ENCODE measurements at places on chromosomes 5 and 9. TPM values are rescaled to one million over a fixed set of nuclear protein-coding genes. Genes with fewer than 3 reads are reported as not detected.

- no peak for DNase-seq
Measured at GRCh38 chr5:598564-598890, 13.6 kb upstream of the CEP72 start.

DNA sequence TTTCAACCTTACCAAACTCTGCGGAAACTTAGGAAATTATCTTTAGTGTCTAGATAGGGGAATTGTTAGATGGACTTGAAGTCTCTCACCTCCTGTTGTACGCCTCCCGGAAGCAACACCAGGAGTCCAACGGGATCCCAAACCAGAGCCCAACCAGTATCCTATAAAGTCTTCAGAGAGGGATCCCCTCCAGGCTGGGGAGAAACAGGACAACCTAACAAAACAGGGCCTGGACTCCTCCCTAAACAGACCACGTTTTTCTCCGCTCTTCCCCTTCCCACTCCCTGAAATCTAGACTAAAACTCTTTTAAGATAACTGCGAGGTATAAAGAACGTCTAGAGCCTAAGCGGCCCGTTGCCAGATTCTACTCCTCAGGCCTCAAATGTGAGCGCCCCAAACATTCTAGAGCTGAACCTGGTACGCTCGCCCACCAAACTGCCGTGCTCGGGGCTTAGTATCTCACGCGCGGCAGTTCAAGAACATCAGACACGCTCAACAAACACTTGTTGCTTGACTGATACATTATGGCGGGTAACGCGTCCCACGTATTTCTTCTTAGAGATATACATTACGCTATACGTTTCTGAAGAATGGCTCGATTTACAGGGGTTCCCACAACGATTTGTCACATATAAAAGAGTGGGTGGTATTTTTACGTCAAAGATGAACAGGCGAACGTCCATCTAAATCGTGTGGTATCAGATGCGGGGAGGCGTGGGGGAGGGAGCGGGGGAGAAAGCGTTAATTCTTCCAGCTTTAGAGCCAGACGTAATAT, 663 bp upstream of the SMIM27 start:
- DNase-seq = peak; percentile 36

The MAP1B gene
- 183 TPM for total RNA-seq

The CEL gene
- total RNA-seq = under 0.01 TPM

- DNase-seq = no peak
Measured at GRCh38 chr5:133265257-133265656, 213.4 kb downstream of the HSPA4 start.

DNA sequence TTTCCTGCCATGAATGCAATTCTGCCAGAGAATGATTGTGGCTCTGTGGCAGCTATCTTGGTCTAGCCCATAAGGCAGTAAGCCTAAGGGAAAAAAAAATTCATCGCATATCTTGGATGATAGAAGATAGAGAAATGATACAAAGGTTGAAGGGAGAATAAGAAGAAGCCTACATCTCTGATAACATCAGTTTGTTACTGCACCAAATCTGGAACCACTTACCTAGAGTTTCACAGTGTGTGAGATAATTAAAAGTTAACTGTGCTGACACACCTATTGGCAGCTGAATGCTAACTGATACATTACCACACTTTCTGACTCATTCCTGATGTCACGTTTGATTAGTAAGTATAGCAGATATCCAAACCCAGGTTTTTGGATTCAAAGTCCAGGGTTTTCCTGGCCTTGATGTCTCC, 91.6 kb upstream of the TAF11L2 start:
- peak; percentile 25 for DNase-seq

DNA sequence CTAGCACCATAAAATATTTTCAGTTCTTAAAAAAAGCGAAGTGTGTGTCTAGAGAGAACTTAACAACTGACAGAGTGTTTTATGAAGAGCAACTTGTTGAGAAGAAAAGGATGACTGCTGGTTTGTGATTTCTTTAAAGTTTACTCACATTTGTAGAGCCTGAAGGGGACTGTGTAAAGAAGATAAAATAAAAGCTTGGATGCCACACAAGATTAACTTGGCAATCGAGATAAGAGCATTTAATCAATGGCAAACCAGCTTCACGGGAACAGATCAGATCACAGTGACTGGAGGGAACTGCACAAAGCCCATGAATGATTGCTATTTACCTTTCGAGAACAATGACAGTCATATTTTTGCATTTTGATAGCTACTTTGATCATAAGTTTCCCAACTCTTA, 2013.1 kb upstream of the CDH9 start:
- DNase-seq = no peak

The TMEM215 gene
- total RNA-seq = not detected

DNA sequence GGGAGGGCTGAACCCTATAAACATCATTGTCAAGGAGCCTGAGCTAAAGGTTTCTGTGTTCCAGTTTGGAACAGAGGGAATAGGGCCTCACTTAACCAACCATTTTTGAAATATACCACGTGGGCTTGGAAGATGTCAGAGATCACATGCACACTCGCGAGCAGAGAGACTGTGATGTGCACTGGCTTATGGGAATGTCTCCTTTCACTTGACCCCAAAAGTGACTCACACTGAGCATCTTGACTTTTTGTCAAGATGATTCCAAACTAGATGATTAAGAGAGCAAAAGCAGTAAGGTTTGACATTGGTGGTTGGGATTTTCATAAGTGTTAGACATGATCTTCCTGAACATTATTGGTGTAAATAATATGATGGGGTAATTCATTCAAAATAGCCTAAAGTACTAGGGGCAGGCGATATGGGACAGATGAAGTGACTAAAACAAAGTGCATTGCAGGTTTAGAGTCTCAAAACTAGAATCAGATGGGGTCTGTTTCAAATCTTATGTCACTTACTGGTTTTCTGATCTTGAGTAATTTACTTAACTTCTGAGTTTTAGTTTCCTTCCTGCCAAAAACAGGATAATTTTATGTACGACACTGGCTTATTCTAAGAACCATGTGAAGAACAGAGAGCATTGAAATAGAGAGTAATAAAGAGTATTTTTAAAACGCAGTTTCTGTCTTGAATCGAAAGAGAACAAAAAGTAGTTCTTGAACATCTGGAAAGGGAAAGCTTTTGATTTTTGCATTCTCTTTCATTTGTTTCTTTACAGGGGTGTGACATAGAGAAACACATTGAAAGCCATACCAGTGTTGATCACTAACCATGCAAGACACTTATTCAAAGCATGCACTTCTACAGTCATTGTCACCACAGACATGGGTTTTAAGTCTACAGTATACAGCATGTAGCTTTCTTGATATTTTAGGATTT, 383.0 kb downstream of the DIRAS2 start:
- no peak for DNase-seq

GRCh38 chr5:96946381-96946780, 10.5 kb downstream of the LNPEP start:
- no peak for DNase-seq

The RMRP gene
- 13,690 TPM for total RNA-seq

DNA sequence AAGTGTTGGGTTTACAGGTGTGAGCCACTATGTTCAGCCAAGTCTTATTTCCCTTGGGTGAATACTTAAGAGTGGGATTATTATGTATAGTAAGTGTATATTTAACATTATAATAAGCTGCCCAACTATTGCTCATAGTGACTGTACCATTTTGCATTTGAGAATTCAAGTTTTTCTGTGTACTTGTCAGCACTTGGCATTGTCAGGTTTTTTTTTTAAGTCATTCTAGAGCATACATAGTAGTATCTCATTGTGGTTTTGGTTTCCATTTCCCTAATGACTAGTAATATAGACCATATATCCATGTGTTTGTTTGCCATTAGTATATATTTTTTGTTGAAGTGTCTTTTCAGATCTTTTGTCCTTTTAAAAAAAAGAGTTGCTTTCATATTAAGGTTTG, 10.5 kb upstream of the ELL2 start:
- no peak for DNase-seq

The SOX30 gene
- not detected for total RNA-seq

DNA sequence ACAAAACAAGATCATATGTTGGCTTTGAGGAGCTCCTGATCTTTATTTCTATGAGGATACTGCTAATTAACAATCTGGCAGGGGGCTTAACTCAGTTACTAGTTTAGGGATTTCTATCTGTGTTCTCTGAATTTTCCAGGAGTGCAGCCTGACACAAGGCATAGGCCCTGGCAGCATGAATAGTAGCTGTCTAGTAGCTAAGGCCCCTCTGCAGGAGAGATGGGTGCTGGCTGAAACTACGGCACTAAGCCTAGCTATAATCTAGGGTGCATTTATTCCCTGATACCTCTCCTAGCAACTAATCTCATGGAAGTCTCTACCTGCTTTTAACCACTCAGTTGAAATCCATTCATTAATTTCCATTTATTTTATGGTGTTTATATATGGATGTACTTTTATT, 268.2 kb downstream of the TMEM232 start:
- DNase-seq = no peak

DNA sequence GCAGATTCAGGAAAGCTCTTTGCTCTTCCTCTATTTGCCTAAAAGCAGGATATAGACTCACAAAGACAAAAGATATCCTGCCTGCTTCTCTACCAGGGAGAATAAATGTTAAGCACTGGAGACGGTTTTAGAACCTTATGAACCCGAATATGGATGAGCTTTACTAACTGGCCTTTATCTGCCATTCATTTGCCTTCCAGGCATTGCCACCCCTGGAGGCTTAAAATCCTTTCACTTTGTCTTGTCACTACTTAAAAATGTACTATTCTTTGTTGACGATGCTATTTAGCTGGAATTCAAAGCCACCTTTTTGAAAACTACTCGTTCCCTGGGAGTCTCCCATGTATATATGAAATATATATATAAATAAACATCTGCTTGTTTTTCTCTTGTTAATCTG, 23.2 kb upstream of the LVRN start:
- no peak for DNase-seq

DNA sequence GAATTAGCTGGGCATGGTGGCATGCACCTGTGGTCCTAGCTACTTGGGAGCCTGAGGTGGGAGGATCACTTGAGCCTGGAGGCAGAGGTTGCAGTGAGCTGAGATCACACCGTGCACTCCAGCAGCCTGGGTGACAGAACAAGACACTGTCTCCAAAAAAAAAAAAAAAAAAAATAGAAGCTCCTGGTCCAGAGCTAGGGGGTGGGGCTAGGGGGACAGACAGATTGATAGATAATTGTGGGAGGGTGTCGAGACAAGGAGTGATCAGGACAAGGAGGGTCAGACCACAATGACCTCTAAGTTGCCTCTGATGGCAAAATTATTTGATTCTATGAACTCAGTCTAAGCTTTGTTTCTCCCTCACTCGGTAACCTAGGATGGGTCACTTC, 6.6 kb upstream of the PHF19 start:
- DNase-seq = no peak

The GMCL2 gene
- not detected for total RNA-seq

The SPINK13 gene
- not detected for total RNA-seq

- DNase-seq = no peak
Measured at GRCh38 chr5:133267601-133268000, 215.8 kb downstream of the HSPA4 start.

- DNase-seq = no peak
Measured at GRCh38 chr5:81409361-81409760, 15.4 kb upstream of the ACOT12 start.

GRCh38 chr5:116318091-116318854, 233.4 kb downstream of the COMMD10 start:
- no peak for DNase-seq
